ENCODE measurements at places on chromosomes 2 and 18.

- H3K4me3 ChIP-seq, result no peak overlapping the region
- H3K27me3 ChIP-seq, result no peaks in the 10 kb centered on the region
- H3K4me1 ChIP-seq, result no peaks in the 10 kb centered on the region
- H3K36me3 ChIP-seq, result no peaks in the 10 kb centered on the region
- no peak for DNase-seq
- H3K27ac ChIP-seq, result no peak overlapping the region
These were observed 93.3 kb downstream of the CTAGE1 start for GRCh38 chr18:22324191-22325131.

GRCh38 chr2:209908511-209908910 lies 93.9 kb upstream of the RPE start:
- H3K4me1 ChIP-seq, result no peaks in the 10 kb centered on the region
- H3K27me3 ChIP-seq, result no peaks in the 10 kb centered on the region
- no peaks in the 10 kb centered on the region for H3K36me3 ChIP-seq

- H3K36me3 ChIP-seq, result peaks cover 28% of the 10 kb centered on the region
- DNase-seq, result no peak
- H3K4me1 ChIP-seq, result peaks cover 15% of the 10 kb centered on the region
- peak overlapping the region; percentile 7 for H3K27ac ChIP-seq
These were observed 49.6 kb downstream of the ARHGAP25 start for GRCh38 chr2:68784188-68784587.

- no peaks in the 10 kb centered on the region for H3K27me3 ChIP-seq
- no peak overlapping the region for H3K27ac ChIP-seq
- H3K4me1 ChIP-seq, result no peaks in the 10 kb centered on the region
- H3K36me3 ChIP-seq, result no peaks in the 10 kb centered on the region
These were observed 87.4 kb upstream of the AGAP1 start for GRCh38 chr2:235406430-235406829.

DNA sequence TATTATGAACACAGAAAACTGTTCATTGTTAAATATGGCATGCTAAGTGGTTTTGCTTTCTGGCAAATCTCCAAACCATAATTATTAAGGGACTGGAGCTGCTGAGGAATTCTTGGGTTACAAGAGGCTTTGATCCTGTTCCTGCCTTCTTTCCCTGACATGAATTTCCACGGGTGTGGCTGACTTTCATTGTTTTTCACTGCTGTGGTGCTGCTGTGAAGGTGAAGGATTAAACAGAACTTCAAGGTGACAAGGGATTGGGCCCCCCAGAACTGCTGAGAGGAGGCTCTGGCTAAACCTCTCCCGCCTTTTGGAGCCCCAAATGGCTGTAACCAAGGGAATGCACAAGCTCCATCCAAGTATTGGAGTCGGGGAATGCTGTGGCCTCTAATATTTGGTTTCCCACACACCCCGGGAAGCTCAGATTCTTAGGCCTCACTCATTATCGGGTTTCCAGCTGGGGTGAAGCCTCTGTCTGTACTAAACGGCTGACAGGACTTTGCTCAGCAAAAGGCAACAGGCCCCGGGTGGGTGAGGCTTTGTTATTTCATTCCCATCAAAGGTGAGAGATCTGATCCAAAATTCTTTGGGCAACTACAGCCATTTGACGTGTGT lies 29.0 kb upstream of the ZFP36L2 start:
- no peaks in the 10 kb centered on the region for H3K27me3 ChIP-seq
- H3K4me3 ChIP-seq, result no peak overlapping the region
- H3K27ac ChIP-seq, result no peak overlapping the region
- no peak for DNase-seq
- peaks cover 3% of the 10 kb centered on the region for H3K4me1 ChIP-seq

DNA sequence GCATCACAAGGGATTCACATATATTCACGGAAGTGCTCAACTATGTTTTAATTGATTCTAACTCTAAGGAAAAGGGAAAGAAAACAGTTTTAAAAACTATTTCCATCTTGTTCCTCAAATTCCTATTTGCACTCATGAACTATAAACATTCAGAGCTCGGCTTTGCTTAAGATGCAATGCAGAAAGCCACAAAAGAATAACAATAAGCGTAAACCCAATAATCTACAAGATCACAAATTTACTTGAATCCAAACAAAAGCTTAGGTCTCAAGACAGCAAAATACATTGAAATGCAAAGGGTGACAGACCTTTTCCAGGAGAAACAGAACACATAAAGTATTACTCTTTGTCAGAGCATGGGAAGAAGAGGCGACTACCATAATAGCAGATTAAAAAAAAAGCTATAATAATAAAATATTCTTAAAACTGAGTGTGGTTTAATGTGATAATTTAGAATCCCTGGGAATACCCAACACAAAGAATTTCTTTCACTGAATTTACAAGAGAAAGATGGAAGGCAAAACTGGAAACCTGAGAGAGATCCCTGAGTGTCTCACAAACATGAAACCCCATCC lies 1094.9 kb downstream of the LRP1B start:
- H3K4me3 ChIP-seq, result no peak overlapping the region
- H3K27me3 ChIP-seq, result no peaks in the 10 kb centered on the region
- H3K36me3 ChIP-seq, result no peaks in the 10 kb centered on the region
- H3K27ac ChIP-seq, result no peak overlapping the region

DNA sequence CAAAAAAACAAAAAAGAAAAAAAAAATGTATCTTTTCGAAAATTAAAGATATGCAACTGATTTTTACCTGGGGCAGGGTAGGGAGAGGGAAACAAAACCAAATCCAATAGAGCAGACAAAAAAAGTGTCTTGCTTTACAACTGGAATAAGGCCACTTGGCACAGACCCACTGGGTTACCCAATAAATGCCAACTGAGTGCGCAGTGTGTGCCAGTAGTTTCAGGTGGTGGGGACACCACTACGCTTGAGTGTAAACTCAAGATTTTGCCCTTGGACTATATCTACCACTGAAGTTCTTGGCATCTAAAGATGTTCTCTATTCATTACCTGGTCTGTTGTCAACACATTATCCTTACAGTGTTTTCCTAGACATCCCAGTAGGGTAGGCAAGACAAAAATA lies 16.3 kb downstream of the VPS4B start:
- peaks cover 85% of the 10 kb centered on the region for H3K36me3 ChIP-seq
- peaks cover 46% of the 10 kb centered on the region for H3K4me1 ChIP-seq
- no peaks in the 10 kb centered on the region for H3K27me3 ChIP-seq
- no peak for DNase-seq
- H3K27ac ChIP-seq, result no peak overlapping the region

- H3K27me3 ChIP-seq, result no peaks in the 10 kb centered on the region
- no peak for DNase-seq
- no peaks in the 10 kb centered on the region for H3K4me1 ChIP-seq
- H3K4me3 ChIP-seq, result no peak overlapping the region
These were observed 25.7 kb downstream of the TUBB6 start for GRCh38 chr18:12333506-12334290.

GRCh38 chr2:183078163-183078463 lies 434 bp upstream of the DUSP19 start:
- H3K27ac ChIP-seq, result no peak overlapping the region
- peaks cover 7% of the 10 kb centered on the region for H3K4me1 ChIP-seq
- peak overlapping the region; percentile 83 for H3K4me3 ChIP-seq
- H3K27me3 ChIP-seq, result peaks cover 7% of the 10 kb centered on the region
- DNase-seq, result peak; percentile 13

- no peaks in the 10 kb centered on the region for H3K4me1 ChIP-seq
- H3K27me3 ChIP-seq, result no peaks in the 10 kb centered on the region
- DNase-seq, result no peak
- no peak overlapping the region for H3K27ac ChIP-seq
These were observed 565.7 kb downstream of the SLC4A3 start for GRCh38 chr2:220192994-220193753.

DNA sequence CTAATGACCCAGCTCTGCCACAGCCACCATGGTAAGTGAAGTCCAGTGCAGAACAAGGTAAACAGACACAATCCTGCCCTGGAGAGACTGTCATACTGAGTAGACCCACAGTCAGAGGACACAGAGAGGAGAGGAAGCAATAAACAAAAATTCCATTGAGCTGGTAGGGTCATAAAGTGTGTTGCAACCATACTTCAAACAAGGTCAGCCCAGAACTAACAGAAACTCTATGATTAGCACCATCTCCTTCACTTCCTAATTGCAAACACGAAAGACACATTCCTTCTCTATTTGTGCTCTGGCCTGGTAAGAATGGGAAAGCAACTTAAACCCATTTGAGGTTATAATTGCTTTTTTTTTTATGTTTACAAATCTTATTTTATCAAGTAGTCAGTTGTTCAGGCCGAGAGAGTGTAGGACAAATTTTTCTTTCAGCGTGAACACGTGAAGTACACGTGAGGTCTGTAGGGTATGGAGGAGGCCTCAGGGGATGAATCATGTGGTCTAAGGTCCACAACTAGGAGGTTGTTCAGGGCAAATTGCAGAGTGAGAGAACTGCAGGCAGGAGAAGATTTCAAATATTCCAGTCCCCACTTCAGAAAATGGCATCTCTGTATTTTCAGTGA lies 71.4 kb upstream of the GLS start:
- no peaks in the 10 kb centered on the region for H3K36me3 ChIP-seq
- peaks cover 30% of the 10 kb centered on the region for H3K4me1 ChIP-seq
- no peak overlapping the region for H3K27ac ChIP-seq
- no peak overlapping the region for H3K4me3 ChIP-seq

- no peaks in the 10 kb centered on the region for H3K27me3 ChIP-seq
- no peak overlapping the region for H3K27ac ChIP-seq
- no peaks in the 10 kb centered on the region for H3K36me3 ChIP-seq
- no peak for DNase-seq
These were observed 36.8 kb downstream of the STON1 start for GRCh38 chr2:48566592-48567310.

DNA sequence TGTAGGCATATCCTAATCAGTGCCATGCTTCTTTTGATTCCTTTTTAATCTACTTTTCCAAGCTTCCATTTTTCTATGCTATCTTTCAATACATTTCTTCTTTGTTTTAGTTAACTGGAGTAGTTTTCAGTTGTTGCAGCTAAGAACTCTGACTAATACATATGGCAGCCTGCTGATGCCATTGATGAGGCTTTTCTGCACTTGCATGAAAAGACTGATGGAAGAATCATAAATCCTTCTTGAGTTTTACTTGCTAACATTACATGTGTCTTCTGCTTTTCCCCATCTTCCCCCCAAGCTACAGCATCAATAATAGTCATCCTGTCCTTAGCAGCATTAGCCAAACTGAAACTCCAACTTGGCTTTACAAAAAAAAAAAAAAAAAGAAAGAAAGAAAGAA lies 203.3 kb downstream of the LRP1B start:
- H3K36me3 ChIP-seq, result no peaks in the 10 kb centered on the region
- no peaks in the 10 kb centered on the region for H3K4me1 ChIP-seq
- H3K4me3 ChIP-seq, result no peak overlapping the region

DNA sequence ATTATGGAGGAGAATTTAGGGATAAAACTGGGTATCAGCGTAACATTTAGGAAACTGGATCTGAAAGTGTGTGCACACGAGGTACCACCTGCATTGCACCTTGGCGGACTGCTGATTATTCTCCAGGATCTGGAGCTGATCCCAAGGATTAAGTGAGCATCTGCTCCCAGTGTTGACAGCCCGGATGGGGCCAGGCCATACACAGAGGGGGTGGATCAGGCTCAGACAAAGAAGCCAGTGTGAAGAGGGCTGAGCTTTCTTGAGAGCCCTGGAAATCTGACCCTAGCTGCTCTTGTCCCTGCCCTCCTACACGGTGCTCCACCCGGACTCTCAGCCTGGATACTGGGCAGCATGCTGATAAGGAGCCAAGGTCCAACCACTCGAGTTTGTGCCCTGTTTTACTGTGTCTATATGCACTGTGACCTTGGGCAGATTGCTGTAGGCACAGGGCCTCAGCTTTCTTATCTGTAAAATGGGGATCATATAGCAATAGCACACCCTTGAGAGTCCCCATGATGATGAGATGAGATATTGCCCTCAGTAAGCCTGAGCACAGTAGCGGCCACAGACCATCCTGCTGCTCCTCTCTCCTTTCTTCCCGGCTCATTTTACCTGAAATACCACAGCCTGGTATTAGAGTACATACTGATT lies 396.8 kb upstream of the CELF4 start:
- H3K4me3 ChIP-seq, result no peak overlapping the region
- H3K27me3 ChIP-seq, result no peaks in the 10 kb centered on the region

GRCh38 chr2:157557770-157558169 lies 70.9 kb downstream of the ACVR1C start:
- no peak for DNase-seq
- no peak overlapping the region for H3K27ac ChIP-seq
- H3K4me1 ChIP-seq, result peaks cover 20% of the 10 kb centered on the region
- H3K36me3 ChIP-seq, result no peaks in the 10 kb centered on the region
- H3K27me3 ChIP-seq, result no peaks in the 10 kb centered on the region

GRCh38 chr18:27614951-27615844 lies 430.1 kb upstream of the CHST9 start:
- no peak overlapping the region for H3K27ac ChIP-seq
- no peak overlapping the region for H3K4me3 ChIP-seq
- DNase-seq, result no peak
- H3K36me3 ChIP-seq, result no peaks in the 10 kb centered on the region
- no peaks in the 10 kb centered on the region for H3K4me1 ChIP-seq

DNA sequence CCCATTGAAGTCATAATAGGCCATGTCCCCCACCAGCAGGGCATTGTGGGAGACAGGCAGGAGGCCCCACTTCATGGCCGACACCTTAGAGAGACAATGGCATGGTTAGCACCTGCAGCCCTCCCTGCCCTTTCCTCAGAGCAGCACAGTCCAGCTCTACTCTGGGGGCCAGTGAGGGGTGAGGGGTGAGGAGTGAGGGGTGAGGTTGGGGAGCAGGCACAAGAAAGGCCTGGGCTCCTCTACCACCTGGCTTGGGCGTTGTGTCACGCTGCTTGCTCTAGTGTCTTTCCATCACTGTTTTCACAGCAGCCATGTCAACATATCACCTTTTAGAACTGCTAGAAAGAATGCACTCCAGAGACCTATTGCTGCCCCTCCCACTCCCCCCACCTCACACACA lies 77.2 kb downstream of the ADD2 start:
- peaks cover 2% of the 10 kb centered on the region for H3K4me1 ChIP-seq
- H3K4me3 ChIP-seq, result no peak overlapping the region
- no peak for DNase-seq
- H3K27me3 ChIP-seq, result no peaks in the 10 kb centered on the region
- no peak overlapping the region for H3K27ac ChIP-seq
- H3K36me3 ChIP-seq, result no peaks in the 10 kb centered on the region

DNA sequence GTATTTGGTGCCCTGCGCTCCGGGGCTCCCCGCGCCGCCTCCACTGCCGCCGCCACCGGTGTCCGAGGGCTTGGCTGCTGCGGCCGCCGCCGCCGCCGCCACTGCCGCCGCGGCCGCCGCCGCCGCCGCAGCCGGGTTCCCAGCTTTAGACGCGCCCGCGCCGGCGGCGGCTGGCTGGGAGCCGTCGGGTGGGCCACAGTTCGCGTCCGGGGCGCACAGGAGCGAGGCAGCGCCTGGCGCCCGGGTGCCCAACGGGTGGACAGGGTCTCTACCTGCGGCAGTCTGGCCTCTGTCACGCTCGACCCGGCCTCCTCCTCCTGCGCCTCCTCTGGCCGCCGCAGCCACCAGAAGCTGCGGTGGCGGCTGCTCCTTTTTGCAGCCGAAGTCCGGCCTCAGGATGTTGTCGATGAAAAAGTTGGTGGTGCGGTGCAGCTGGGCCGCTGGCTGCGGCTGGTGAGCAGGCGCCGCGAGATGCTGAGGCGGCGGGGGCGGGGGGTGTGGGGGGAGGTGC lies 951 bp downstream of the EN1 start:
- no peak overlapping the region for H3K27ac ChIP-seq
- H3K4me3 ChIP-seq, result no peak overlapping the region
- no peak for DNase-seq
